ENCODE measurements at places on chromosomes 5 and 9.

DNA sequence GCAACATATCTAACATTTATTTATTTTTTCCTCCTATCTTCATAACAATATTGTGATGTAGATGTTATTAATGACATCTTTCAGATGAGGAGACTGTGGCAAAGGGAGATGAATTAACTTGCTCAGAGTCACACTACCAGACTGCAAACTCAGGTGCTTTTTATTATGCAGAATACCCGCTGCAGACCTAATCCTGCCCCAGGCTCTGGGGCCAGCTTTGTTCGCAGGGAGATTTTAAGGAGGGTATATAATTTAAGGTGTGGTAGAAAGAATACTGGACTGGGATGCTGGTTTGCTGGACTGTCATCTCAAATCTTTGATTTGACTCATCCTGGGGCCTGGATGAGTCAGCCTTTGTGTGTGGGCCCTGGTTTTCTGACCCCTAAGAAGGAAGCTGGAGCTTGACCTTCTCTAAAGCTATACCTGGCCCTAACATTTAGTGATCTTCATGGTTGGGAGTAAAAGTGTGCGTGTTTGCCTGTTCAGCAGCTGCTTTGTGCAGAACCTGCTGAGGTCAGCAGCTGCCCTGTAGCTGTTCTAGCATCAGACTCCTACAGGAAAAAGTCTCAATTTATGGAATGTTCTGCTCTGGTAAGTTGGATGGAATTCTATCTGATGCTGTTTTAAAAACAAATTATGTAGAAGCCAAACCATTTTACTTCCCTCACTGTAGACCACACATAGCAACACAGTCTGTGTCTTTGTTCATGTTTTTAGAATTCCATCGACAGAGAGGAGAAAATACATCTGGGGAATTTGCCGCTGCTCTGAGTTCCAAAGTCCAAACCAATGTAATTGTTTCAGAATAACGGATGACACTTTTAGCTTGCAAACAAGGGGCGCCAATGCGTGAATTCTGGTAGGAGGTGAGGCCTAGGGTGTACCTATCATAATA is 4.5 kb downstream of the SLC36A1 start:
- no peak for DNase-seq

DNA sequence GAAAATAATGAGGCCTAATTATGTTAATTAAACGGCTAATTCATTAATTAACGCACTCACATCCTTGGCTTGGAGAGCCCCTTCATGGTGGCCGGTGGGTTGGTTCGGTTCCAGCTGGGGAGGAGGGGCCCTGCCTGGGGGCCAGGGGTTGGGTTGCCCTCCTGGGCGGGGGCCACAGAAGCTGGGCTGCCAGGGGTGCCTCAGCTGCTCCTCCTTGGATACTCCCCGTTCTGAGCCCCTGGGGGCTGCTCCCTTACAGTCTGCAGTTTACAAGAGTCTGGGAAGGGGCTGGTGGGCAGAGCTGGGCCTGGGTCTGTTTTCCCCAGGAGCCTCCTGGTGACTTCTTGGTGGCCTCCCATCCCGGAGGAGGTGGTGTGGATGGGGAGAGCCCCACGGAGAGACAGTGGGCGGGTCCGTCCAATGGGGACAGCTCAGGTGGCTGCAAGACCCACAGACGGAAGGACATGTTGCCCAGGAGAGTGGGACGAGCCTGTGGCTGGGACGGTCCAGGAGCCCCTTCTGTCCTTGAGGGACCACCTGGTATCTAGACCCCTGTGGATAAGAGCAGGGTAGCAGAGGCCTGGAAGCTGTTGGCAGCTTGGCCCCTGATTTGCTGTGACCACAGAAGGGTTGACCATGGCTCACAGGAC is 277.5 kb downstream of the PBX3 start:
- DNase-seq = no peak

DNA sequence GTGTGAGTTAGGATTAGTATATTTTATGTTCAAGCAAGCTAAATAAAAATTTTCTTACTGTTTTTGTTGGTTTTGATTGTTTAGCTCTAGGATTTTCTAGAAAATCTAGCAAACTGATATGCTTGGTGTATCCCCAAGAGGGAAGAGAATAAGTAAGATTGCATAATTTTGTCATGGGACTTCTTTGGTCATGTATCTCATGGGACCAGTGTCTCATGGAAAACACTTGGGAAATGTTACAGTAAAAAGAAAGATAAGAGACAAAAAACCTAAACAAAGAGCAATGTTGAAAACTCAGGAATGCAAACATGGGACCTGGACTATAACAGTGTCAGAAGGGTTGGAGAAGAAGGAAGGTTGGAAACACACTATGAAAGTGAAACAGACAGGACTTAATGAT is 119.4 kb downstream of the TLR4 start:
- no peak for DNase-seq

DNA sequence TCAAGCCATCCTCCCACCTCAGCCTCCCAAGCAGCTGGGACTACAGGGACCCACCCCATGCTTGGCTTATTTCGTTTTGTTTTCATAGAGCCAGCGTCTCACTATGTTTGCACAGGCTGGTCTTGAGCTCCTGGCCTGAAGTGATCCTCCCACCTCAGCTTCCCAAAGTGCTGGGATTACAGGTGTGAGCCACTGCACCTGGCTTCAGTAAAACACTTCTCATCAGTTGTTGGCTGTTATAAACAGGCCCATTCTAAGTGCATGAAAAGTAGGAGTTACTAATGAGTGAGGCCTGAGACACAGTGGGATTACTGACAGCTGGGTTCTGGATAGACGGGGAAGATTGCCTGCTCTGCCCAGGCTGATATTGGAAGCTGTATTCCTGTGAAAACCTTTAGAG is 3.5 kb downstream of the CRB2 start:
- no peak for DNase-seq

DNA sequence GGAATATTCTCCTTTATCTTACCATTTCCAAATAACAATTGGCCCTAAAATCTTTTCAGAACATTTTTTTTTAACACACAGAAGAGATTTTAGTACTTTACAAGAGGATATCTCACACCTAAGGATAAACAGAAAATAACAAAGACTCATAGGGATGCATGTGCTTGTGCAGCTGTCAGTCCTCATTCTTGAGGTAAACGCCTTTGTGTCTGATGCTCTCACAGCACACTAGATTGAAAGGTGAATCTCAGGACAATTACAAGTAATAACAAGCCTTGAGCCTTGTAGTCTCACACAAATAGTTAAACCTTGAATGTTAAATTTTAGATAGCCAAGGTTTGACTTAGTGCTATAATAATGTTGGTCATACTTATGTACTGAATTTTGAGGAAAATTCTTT is 439.2 kb downstream of the PTPRD start:
- DNase-seq = no peak

- DNase-seq = no peak
Observed at GRCh38 chr9:88748566-88749261, 213.7 kb downstream of the NXNL2 start.

GRCh38 chr5:84343171-84343570 is 41.5 kb downstream of the EDIL3 start:
- no peak for DNase-seq

- DNase-seq = no peak
Observed at GRCh38 chr9:125380406-125380805, 118.8 kb downstream of the GAPVD1 start.

DNA sequence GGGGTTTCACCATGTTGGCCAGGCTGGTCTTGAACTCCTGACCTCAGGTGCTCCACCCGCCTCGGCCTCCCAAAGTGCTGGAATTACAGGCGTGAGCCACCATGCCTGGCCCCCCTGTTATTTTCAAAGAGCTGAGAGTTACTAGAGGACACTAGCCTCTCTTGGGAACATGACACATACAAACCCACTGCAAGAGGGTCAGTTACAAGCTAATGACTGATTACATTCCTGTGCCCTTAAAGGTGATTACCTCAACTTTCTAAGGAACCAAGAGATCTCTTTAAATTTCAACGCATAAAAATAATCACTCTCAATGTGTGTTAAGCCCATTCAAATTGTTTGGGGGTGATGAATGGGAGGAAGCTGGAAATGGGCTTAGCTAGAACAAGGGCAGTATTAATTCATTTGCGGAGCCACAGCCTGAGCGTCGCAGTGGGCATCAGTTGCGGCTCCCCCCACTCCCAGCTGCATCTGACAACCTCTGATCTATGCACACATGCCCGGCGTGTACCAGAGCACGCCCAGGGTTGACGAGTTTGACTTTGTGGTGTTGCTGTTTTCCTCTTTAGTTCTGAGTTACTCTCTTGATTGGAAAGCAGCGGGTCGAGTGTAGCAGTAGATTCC is 146.9 kb downstream of the GOLPH3 start:
- no peak for DNase-seq

GRCh38 chr9:112241491-112241890 is 66.4 kb upstream of the SUSD1 start:
- DNase-seq = no peak

DNA sequence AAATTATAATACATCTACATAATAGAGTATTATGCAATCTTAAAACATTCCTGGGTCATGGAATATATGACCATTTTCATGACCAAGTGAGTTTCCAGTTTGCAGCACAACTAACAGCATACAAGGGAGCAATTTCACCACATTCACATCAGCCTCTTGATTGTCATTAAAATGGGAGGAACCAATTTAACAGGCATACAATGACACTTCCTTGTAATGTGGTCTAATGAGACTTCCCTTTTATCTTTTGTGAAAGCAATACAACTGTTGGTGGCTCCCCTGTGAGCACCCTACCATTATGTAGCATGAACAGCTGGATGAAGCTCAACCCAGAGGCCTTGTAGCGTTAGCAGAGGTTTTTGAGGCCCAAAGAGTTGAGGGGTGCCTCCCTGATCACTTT is 13.6 kb upstream of the TMOD1 start:
- DNase-seq = no peak

DNA sequence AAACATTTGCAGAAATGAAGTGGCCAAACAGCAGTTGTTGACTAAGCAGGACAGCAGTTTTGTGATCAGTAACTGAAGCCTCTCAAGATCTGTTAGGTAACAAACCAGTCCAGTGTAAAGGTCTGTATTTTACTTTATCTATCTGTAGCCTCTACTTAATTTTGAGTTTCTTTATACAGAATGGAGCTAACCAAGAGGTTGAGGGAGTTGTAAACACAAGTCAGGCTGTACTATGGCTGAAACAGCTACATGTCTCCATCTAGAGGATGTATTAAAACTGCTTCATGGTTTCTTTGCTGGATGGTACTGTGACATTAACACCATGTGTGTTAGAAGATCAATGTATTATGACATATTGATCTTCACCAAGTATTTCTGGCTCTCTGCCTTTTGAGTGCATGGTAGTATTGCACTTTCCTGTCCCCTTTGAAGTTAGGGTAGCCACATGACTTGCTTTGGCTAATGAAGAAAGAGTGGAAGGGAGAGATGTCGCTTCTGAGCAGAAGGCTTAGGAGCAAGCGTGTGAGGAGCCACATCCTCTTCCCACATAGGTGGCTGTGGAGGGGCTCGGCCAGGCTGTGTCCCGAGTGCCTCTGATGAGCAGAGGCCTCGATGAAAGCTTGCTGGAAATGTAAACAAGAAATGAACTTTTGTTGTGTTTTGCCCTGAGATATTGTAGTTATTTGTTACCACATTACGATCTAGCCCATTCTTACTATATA is 105.6 kb upstream of the PCA3 start:
- no peak for DNase-seq

DNA sequence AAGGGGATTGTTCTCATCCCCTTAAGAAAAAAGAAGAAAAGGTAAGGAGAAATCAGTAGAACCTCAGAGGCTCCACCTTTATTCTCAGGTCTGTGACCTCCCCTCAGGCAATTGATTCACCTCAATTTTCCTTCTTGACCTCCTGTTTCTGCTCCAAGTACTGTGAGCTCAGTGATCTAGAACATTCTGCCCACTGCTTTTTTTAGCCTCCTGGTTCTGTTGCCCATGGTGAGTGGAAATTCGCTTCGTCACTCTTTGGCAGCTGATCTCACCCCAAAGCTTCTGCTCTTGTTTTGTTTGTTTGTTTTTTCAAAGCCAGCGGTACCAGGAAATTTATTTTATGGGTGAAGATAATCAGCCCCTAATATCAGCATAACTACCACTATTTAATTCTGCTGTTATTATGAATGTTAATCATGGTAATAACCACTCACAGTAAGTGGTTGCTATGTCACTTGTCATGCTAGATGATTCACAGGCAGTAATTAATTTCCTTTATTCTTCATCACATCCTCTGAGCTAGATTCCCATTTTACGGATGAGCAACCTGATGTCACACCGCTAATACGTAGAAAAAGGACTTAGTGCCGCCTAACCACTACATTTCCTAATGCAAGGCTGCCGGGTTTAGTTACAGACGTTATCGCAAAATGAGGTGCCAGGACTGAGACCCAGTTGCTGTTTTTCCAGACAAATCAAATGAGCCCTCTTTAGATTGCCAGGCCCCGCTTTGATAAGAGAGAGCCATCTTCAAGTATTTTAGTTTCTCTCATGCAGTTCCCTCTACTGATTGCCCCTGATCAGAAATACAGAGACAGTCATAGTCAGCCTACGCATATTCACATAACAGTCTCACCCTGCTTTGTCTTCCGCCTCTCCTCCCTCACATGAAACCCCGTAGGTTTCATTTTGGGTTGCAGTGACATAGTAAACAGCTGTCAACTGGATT is 78.2 kb downstream of the CYFIP2 start:
- no peak for DNase-seq

DNA sequence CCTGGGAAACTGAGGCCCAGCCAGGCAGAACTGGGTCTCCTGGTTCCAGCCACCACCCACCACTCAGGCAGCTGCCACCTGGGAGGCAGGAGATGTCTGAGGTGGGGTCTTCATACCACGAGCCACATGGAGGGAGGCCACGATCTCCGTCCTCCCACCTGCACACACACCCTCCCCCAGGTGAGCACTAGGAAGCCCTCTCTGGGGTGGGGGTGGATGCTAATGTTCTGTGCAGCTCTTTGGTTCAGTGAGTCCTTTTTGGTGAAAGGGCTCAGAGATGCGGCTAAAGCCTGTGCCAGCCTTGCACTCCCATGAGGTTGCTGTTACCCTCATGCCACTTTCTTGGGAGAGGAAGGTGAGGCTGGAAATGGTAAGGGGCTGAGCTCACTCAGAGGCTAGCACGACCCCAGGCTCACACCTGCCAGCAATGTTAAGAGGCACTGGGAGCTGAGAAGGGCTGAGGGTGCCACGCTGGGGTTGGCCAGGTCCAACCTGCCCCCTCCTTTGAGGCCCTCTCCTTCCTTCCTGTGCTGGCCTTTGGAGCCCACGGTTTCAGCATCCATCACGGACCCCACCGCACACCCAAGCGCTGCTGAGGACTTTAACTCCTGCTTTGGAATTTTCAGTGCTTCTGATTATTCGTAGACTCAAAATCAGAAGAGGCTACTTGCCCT is 26.6 kb upstream of the OBP2B start:
- DNase-seq = no peak
